Stimulated activated CD4-positive, alpha-beta T cell treated with anti-CD3 and anti-CD28 coated beads, Interleukin-12 subunit alpha, Interleukin-12 subunit beta, amount 100 ng/mL, for 48 hours (primary cell): ENCODE measurements at places on chromosomes 1 and 21.

DNA sequence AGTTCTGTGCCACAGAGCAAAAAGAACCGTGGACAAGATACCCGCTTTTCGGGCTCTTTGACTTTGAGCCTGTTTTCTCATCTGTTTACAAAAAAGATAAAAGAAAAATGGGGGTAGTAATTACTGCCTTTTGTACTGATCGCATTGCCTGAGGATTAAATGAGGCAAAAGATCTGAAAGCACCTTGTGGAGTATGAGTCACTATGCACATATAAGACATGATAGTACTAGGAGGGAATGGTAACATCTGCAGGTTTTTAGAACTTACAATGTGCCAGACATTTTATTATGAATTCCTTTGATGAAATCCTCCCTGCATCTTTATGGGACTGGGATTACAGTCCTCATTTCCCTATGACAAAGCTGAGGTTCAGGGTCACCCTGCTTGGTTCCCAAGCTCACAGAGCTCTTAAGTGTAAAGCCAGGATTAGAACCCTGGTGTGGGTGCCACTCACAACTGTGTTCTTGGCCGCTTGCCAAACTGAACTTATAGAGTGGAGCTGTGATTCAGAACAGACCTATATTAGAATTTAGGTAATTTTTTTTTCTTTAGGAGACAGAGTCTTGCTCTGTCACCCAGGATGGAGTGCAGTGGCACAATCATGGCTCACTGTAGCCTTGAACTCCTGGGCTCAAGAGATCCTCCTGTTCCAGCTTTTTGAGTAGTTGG lies 1.8 kb downstream of the DISC1 start:
- peak; percentile 37 for DNase-seq

DNA sequence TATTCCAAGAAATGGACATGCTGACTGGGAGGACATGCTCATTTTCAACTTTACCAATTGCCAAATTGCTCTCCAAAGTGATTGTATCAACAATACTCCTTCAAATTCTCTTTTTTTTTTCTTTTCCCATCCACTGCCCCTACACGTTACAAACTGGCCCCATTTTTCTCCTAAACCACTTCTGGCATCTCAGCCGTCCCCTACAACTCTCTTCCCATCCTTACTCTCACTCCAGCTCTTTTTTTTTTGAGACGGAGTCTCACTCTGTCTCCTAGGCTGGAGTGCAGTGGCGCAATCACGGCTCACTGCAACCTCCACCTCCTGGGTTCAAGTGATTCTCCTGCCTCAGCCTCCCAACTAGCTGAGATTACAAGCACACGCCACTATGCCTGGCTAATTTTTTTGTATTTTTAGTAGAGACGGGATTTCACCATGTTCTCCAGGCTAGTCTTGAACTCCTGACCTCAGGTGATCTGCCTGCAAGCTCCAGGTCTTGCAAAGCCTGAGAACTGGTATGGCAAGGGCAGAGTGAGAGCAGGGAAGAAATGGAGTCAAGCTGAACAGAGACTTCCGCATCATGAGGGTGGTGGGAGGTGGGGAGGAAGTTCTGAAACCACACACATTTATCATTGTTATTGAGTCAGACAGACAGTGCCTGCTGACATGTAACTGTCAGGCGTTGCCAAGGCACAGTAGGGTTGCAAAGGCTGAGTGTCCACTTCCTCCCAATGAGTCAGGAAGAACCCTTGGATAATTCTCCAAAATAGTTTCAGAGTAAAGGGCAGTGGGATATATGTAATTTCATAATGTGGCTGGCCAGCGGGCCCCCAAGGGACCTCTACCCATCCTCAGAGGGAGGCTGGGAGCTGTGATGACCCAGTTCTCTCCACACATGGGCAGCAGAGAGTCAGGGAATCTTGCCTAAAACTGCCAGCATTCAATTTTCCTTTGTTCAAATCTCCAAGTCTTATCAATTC lies 17.4 kb downstream of the CELA3A start:
- peak; percentile 63 for DNase-seq

DNA sequence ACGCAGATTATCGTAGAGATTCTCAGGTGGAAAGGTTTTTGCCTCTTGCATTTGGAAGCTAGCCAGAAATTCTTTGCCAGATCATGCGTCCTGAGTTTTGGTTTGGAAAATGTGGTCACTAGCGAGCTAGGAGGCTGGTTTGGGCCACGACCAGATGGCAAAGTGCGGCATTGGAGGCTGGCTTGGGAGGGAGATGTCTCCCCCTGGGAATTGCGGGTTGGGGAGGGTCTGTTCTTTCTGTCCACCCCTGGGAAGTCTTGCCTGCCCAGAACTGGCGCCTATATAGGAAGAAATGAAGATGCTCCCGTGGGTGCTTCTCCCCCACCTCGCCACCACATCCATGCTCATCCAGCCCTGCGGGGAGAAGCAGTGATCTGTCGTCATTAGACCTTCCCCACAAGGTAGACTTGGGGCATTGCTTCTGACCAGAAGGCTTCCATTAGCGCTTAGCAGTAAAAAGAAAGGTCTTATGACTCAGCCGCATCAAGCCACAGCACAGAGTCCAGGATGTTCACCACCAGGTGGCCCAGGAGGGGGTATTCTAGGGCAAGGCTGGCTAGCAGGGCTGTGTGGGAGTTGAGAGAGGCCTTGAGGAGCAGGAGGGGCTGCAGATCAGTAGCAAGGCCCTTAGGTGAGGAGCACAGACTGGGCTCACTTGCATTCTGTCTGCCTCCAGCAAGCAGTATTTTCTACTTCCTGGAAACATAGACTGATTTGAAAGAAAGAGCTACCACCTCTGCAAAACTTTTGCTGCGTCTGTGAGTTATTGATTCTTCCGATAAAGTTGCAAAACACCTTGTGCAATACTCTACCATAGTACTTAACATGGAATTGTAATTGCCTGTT lies 1.5 kb upstream of the PTP4A2 start:
- peak; percentile 70 for DNase-seq

DNA sequence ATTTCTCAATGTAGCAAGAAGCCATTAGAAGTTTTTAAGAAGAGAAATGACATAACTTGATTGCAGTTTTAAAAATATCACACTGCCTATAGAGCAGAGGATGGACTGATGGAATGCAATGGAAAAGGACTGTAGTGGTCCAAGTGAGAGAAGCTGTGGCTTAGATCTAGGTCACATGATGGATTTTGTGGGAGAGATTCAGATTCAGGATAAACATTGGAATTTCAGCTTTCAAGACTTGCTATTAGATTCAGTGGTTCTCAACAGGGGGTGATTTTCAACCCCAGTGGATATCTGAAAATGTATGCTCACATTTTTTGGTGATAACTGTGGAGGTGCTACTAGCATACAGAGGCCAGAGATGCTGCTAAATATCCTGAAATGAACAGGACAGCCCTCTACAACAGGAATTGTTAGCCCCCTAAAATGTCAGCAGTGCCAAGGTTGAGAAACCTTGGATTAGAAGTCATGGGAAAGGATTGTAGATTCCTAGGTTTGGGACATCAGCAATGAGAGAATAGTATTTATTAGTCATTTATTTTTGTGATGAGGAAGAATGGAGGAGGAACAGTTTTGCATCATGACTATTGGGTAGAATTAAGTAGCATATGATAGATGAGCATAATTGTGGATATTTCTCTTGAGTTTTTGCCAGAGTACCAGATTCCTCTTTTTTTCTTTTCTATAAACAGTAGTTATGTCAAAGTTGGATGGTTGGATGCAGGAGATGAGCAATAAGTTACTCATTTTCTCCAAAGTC lies 30.1 kb upstream of the KCNK2 start:
- DNase-seq = no peak

DNA sequence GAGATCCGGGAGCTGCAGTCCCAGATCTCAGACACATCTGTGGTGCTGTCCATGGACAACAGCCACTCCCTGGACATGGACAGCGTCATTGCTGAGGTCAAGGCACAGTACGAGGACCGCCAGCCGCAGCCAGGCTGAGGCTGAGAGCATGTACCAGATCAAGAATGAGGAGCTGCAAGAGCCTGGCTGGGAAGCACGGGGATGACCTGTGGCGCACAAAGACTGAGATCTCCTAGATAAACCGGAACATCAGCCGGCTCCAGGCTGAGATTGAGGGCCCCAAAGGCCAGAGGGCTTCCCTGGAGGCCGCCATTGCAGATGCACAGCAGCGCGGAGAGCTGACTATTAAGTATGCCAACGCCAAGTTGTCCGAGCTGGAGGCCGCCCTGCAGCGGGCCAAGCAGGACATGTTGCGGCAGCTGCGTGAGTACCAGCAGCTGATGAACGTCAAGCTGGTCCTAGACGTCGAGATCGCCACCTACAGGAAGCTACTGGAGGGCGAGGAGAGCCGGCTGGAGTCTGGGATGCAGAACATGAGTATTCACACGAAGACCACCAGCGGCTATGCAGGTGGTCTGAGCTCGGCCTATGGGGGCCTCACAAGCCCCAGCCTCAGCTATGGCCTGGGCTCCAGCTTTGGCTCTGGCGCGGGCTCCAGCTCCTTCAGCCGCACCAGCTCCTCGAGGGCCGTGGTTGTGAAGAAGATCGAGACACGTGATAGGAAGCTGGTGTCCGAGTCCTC lies 25.5 kb downstream of the ETV3L start:
- peak; percentile 26 for DNase-seq

GRCh38 chr1:219847215-219847855 lies 81.0 kb downstream of the SLC30A10 start:
- no peak for DNase-seq
